ENCODE measurements at places on chromosomes 3 and 15.
A peak's percentile ranks its signal among the peaks of the same experiment; 100 is the strongest.

DNA sequence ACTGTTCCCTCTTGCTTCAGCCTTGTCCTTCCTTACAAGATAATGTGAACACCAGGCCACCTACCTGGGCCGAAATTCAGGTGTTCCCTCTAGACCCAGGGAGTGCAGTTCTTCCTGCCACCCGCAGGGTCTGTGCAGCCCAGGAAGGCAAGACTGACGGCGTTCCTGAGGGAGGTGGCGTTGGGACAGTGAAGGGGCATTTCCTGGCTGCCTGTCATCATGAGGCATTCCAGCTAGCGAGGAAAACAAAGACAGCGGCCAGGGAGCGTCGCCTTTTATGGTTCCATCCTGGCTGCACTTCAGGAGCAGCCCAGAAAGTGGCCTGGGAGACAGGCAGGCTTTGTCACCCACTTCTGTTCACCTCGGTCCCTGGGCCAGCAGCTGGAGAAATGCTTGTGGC is 84.8 kb upstream of the WNT5A start:
- no peak for DNase-seq

GRCh38 chr15:98690272-98690950 is 42.1 kb downstream of the IGF1R start:
- DNase-seq, result no peak

DNA sequence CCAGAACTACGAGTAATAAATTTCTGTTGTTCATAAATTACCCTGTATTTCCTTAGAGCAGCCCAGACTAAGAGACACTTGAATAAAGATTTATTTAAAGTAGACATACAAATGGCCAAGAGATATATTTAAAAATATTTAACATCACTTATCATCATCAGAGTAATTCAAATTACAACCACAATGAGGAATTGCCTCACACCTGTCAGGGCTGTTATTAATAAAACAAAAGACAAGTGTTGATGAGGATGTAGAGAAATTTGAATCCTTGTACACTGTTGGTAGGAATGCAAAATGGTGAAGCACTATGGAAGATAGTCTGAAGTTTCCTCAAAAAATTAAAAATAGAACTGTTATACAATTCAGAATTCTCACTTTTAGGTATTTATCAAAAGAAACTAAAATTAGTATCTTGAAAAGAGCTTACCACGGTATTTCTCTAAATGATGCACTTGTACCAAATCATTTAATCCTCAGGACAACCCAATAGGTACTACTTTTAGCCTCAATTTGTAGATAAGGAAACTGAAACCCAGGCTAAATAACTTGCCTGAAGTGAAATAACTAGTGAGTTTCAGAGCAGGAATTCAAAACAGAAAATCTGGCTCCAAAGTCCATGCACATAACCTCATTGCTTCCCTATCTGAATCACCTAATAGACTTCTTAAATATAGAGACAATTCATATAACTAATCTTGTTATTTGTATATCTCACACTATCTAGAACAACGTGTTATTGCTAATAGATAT is 69.4 kb downstream of the ZBTB20 start:
- no peak for DNase-seq

- no peak for DNase-seq
These were observed 55.7 kb downstream of the KCNAB1 start for GRCh38 chr3:156176048-156176447.

DNA sequence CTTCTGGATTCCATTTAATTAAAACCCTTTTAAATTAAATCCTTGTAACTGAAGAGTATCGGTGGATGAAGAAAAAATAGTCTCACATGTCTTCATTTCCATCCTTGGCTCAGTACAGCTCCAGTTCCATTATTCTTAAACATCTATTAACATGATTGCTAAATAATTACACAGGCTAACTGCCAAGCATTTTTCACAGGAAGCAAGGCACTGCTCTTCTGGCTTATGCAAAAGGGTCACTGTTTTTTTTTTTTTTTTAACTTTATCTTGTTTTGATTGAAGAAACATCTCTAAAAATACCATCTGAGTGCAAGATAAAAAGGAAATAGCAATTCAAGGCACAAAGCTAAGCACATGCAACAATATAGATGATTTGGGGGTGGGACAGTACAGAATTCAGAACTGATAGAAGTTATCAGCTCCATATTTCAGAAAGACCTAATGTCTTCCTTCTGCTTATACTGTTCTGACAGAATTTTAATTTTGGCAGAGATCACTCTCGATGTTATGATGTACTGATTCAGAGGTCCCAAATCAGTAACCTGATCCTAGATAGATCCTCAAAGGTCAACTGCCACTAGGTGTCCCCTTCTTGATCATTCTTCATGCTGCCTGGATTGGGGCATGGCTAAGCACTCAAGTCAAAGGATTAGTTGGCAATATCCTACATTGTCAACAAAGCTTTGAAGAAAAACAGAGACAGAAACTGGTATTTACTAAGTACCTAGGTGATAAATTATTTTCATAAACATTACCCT is 57.8 kb upstream of the ACTC1 start:
- DNase-seq, result no peak

GRCh38 chr15:71379893-71380292 is 264.6 kb downstream of the THSD4 start:
- DNase-seq, result no peak

GRCh38 chr3:43693594-43693993 is 2.9 kb downstream of the ABHD5 start:
- DNase-seq, result no peak

GRCh38 chr3:126858887-126859286 is 124.0 kb upstream of the PLXNA1 start:
- no peak for DNase-seq

DNA sequence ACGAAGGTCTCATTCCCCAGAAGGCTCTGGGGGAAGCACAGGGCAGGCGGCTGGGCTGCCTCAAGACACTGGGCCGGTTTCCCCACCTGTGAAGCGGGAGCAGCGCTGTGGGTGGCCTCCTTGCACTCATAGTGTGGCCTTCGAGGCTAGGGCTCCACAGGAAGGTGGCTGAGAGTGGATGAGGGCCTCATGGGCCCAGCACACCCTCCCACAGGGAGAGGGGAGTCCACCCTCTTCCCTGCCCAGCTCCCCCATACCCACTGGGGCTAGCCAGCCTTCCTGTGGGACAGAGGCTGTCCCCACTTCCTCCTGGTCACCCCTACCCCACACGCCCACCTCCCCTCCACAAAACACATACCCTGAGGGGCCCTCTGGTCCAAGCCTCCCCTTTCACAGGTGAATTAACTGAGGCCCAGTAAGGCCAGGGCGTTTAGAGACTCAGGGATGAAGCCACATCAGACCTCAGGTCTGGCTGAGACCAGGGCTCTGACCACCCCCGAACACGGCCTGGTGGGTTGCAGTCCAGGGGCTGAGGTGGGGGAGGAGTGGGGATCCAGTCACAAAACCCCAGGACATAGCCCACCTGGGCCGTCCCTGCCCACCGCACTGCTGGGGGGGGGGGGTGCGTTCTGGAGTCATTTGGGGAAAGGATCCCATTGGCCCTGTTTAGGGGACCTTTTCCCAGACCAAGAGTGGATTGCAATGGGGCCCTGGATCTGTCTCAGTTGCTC is 1.1 kb downstream of the ANPEP start:
- no peak for DNase-seq

DNA sequence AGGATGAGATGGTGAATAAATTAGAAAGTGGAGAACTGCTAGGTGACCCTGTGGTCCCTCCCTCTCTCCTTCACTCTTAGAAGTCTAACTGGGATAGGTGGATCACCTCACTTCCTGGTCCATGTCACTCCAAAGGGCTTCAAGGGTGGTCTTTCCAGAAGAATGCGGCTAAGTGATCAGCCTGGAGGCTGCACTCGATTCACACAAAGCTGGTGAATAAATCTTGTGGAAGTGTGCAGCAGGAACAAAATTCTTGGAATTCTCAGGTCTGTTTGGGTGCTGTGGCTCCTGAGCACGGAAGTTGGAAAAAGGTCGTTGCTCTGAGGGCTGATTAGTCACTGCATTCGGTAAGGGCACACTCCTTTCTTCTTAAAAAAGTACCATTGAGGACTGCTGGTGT is 46.3 kb downstream of the GASK1A start:
- no peak for DNase-seq

DNA sequence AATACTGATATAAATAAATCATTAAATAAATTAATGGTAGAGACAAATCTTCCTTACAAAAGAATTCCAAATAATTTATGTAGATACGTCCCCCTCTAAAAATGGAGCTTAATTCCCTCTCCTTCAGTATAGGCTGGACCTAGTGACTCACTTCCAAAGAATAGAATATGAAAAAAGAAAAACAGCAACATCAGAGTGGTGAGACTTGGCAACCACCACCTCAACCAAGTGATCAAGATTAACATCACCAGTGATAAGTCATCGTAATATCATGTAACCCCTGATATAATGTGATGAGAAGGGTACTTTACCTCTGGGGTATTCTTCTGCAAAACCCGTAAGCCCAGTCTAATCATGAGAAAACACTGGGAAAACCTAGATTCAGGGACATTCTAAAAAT is 13.4 kb downstream of the GOLGB1 start:
- no peak for DNase-seq

GRCh38 chr3:54020436-54020835 is 101.9 kb upstream of the CACNA2D3 start:
- no peak for DNase-seq

- peak; percentile 50 for DNase-seq
These were observed 1.4 kb downstream of the KBTBD13 start for GRCh38 chr15:65077981-65078352.

DNA sequence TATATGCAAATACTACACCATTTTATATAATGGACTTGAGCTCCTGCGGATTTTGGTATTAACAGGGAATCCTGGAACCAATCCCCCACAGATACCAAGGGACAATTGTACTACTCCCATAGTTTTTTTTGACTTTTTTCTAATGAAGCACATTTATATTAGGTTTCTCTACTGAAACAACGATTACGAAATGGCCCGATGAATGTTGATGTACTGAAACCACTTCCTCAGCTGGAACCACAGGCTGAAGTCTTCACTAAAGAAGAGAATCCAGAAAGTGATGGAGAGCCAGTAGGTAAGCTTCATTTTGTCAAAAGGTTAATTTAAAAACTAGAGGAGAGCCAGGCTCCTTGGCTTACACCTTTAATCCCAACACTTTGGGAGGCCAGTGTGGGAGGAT is 121.5 kb upstream of the LRRFIP2 start:
- no peak for DNase-seq

DNA sequence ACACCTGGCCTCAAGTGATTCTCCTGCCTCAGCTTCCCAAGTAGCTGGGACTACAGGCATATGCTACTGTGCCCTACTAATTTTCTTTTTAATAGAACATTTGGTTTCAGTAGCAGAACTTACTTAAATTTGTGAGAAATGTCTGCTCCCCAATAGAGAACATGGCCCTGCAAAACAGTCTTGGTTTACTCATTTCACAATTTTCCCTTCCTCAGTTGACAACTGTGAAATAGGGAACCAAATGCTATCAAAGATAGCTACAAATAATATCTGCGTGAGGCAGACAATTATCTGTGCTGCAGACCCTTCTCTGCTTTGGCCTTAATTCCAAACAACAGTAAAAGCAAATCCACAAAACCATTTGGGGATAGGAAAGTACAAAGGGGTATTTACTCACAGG is 22.6 kb downstream of the METTL6 start:
- no peak for DNase-seq

- DNase-seq, result peak; percentile 48
These were observed 36.5 kb upstream of the RAB11A start for GRCh38 chr15:65832549-65833364.

- DNase-seq, result peak; percentile 74
These were observed at the start of gene ST6GAL1 for GRCh38 chr3:186930143-186930640. Gene ST6GAL1 (plus strand): TSS chr3:186930526. CDS start chr3:187042704, 112,178 bp downstream.

- no peak for DNase-seq
These were observed 414.7 kb upstream of the ARRDC4 start for GRCh38 chr15:97545799-97546198.

DNA sequence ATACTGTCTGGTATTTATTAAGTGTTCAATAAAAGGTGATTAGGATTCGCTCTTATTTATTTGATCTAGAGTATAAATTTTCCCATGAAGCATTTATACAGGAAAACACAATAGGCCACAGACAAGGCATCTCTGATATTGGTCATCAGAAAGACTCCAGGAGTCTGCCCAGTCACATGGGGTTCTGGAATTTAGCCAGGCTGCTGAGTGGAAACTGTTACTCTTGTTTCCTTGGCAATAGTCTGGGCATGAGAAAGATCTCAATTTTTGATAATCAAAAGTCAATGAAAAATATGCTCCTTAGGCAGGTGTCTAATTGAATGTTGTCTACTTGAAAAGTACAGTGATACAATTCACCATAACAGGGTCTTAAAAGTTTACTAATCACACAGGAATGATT is 161.2 kb downstream of the FRMD5 start:
- no peak for DNase-seq

DNA sequence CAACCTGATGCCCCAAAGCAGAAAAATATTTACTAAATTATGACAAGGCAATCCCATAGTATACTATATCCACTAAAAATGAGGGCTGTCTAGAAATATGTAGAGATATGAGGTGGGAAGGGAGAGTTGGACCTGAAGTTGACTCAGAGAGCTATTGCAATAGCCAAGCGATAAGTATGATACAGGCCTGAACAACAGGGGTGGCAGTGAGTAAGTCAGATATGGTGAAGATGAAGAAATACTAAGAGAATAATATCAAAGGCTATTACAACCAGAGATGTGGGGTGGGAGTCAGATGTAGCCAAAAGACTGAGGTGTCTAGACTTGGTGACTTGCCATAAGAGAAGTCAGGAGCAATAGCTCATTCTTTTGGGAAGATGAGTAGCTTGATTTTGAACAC is 9.2 kb downstream of the HSPBAP1 start:
- DNase-seq, result no peak

DNA sequence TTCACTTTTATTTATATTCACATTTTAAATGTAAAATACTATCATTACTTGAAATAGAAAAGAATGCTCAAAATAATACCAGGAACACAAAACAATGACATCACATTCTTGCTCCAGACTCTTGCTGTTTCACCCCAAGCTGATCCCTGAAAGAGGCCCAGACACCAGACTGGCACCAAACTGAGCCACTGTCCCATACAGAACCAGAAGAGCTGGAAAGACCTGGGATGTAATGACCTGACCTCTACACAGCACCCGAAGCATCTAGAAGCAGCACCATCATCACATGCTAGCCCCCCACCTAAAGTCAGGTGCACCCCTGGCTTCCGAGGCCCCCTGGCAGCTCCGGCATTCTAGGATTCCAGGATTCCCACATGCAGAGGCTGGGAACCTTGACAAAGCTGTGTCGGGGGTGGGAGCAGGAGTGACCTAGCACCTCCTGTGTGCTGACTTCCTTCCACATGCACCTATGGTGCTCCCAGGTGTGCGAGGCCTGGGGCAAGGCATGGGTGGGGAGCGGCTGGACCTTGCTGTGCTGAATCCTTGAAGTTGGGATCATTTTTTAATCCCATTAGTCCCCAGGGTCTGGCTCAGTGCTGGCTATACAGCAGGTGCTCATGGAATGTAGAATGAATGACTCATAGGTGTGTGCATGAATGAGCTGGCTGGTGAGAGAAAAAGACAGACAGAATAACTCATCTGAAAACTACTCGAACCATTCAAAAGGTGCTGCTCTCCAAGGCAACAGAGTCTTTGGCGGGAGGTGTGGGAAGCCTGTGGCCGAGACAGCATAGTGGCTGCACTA is 144.7 kb upstream of the IQSEC1 start:
- DNase-seq, result no peak

All from stimulated activated CD4-positive, alpha-beta T cell treated with anti-CD3 and anti-CD28 coated beads, Interleukin-2, amount 100 ng/mL, for 24 hours (primary cell).